ENCODE measurements at places on chromosomes 5 and 9. TPM values are rescaled to one million over a fixed set of nuclear protein-coding genes. Genes with fewer than 3 reads are reported as not detected.

DNA sequence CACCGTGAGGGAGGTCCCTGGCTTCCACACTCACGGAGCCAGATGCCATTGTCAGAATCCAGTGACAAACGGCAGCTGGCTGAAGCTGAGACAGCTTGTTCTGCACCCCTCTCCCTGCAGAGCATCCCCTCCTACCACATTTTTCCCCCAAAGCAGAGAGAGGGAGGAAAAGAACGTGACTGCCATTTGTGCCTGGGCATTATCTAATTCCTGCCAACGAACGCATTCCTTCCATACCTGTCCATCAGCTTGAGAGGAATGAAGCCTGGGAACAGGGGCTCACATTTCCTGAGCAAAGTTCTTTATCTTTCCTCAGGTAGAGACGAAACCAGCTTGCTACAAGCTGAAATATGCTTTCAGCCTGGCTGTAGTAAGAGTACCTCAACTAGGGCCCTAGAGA is 175.4 kb downstream of the SLIT3 start:
- ATAC-seq = no peak

DNA sequence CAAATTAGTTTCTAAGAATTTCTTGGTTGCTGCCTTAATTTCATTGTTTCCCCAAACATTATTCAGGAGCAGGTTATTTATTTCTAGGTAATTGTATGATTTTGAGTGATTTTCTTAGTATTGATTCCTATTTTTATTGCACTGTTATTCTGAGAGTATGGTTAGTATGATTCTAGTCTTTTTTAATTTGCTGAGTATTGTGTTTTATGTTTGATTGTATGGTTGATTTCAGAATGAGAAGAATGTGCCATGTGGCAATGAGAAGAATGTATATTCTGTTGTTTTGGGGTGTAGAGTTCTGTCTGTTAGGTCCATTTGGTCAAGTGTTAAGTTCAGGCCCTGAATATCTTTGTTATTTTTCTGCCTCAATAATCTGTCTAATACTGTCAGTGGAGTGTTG is 27.1 kb downstream of the LOX start:
- no peak for ATAC-seq

DNA sequence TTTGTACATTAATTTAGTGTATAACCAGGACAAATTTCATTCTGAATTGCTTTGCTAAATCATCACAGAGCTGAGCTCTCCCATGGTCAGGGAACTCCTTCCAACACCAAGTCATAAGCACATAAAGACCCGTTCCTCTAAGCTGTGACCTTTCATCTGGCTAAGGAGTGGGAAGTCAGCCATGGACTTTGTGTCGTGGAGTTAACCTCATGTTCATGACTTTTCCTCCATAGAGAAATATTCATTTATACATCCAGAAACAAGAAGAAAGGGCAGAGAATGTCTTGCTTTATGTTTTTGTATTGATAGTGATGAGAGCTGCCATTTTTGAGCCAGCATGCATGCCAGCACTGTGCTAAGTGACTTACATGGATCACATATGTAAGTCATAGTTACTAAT is 97.5 kb downstream of the INIP start:
- no peak for ATAC-seq

The GABRA1 gene
- not detected for total RNA-seq

The FOXI1 gene
- total RNA-seq = 0.16 TPM

The HRH2 gene
- total RNA-seq = 0.76 TPM
